Mucosa of gallbladder (tissue), 1 donor: ENCODE measurements at places on chromosomes 6 and 20.
A peak's percentile ranks its signal among the peaks of the same experiment; 100 is the strongest.

DNA sequence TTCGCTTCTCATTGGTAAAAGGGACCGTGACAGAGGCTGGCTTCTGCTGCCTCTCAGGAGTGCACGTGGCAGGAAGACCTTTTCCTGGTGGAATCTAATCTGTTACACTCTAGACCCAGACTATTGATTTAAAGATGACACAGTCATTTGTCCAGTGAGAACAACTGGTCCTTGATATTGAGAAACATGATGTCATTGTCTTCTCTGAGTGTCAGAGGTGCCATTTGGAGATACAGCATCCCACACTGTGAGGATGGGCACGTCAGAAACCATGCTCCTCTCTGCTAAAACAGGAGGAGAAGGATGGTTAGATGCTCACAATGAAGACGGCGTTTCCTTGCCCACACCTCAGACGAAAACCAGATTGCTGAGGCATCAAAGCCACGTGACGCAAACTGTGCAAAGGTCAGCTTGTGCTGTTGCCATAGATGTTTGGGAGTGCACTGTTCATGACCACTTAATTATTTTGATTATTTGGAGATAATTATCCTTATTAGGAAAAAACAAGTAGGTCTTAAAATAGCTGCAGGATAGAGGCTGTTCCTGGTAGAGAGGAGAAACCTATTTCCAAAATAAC, 169.0 kb downstream of the SMOC2 start:
- peak; percentile 29 for DNase-seq

DNA sequence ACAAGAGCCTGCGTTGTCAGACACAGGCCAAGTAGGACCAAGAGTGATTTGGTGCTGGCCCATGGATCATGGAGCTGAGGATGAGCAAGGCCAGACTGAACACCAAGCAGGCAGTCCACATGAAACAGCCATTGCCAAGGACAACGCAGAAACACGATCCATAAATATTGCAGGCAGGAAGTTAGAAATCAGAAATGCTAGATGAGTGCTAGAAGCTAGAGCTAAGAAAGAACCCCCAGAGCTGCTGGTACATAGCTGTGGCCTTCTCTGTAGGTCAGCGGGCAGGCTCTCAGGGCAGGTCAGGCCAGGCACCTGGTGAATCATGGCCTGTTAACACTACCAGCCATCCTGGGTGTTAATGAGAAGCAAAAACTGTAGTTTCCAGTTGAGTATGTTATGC, 119.7 kb downstream of the ALDH8A1 start:
- no peak for DNase-seq

DNA sequence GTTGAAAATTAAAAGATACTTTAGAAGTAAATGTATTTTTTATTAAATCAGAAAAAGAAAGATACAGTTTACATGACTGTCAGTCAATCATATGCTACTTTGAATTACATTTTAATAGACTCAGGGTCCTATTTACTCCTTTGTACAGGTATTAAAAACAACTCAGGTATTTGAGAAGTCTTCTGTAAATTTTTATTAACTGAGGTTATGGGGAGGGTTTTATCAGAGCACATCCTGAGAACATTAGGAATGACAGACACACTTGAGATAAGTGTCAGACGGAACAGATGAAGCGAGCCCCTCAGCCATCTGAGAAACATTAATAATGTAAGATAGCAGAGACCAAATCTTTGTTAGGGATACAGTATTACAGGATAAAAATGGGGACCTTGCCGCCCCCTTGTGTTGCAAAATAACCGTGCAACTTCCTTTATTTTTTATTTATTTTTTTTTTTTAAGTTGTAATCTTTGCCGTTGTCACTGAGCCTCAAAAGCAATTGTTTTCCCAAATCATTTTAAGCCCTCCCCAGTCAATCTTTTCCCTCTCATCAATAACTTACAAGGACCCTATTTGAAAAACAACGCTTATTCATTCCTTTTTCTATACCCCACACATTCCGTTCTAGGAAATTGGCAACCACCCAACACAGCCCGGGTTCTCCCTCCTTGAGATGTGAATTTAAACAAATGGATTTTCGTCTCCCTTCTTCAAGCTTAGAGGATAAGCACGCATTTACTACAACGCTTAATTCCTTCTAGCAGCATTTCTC, 126.7 kb downstream of the BCAS1 start:
- no peak for DNase-seq

DNA sequence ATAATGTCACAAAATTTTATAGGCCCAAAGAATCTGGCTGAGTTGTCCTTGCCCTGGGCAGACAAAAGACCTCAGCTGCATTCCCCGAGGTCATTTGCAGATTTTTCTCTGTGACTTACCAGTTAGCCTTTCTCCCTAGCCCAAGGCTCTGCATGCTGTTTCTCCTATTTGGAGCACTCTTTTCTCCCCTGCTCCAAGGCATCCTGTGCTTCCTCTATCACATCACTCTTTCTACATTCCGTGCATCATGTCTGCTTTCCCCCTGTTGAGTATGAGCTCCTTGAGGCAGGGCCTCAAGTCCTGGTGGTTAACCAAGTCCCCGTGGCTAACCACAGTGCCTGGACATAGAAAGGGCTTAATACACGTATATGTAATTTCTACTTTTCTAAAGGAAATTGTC, 593 bp upstream of the GSTA3 start:
- no peak for DNase-seq

GRCh38 chr6:170405311-170405975, 98.9 kb downstream of the FAM120B start:
- DNase-seq: no peak

GRCh38 chr20:19654921-19655320, 103.1 kb upstream of the RIN2 start:
- DNase-seq: no peak

DNA sequence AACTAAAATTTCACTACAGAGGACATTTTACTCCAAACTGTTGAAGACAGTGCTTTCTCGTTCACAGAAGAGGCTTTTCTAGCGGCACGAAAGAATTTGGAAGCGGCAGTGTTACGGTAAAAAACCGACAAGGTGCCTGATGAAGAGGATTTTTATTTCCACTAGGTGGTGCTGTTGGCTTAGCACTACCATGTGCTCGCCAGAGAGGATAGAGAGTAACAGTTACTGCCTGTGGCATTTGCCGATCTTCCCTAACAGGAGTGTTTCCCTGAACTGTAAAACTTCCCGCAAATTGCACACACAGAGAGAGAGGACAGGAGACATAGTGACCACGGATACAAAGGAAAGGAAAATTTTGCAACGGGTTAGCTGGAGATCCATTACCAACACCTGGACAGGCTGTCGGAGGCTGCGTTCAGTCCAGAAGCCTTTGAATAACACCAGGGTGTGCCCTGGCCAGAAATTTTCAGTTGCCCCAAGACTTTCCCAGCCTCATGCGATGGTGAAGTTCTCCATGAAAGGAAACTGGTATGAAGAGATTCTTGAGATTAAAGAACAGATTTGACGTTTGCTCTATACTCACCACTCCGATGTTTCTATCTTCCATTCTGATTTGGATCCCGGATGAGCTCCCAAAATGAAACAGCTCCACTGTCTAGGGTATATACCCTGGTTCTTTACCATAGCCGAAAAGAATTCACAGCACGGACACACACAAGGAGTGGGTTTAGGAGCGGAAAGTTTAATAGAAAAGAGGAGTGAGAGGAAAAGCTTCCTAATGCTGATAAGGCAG, 48.1 kb downstream of the HLA-DPB1 start:
- DNase-seq: no peak

DNA sequence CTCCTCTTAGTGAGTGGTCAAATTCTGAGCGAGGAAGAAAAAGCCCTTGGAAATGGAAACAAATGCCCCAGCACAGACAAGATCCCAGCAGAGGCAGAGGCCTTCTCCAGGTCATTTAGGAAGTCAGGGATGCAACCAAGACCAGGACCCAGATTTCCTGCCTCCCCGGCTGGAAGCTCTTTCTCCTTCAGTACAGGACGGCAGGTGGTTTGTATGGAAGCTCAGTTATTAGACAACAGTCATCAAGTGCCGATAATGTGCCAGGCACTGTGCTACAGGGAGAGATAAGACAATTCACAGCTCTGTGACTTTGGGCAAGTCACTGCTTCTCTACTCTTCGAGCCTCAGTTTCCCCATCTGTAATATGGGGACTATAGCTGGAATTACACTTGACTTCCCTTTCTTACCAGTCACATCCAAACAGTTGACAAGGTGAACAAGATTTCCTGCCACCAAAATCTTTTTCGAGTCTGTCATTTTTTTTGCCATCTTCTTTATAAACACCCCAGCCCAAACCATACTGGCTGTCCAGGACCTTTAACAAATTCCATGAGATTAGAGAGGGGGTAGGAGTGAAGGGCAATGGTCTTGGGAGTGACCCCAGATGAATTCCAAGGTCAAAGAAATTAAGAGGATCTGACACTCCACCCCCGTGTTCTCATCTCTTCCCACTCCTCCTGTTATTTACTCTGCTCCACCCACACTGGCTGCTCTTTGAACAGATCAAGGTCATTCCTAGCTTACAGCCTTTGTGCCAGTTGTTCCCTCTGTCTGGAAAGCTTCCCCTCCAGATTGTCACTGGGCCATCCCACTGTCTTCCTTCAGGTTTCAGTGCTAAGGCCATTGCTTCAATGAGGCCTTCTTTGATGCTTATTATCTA, 6.0 kb downstream of the MMP9 start:
- DNase-seq: no peak

- no peak for DNase-seq
These were observed 32.1 kb downstream of the SNAI1 start for GRCh38 chr20:50014570-50015562.

DNA sequence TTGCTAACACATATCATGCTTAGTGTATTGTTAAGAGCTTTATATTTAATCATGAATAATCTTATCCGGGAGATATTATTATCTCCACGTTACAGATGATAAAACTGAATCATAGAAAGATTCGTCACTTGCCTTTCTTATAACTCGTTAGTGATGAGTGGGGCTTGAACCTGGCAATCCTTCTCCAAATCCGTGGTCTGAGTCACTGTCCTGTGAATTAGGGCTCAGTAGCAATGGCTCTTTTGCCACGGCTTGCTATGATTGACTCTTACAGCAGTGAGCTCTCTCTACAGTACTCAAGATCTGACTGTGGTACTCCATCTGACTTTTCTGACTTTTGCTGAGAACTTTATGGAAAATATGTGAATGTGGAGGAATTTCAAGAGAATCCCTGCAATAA, 246.9 kb downstream of the PACRG start:
- DNase-seq: no peak

GRCh38 chr6:41331401-41332150, 3.8 kb upstream of the NCR2 start:
- DNase-seq: no peak

- no peak for DNase-seq
These were observed 322.4 kb upstream of the TSHZ2 start for GRCh38 chr20:52649727-52650126.

DNA sequence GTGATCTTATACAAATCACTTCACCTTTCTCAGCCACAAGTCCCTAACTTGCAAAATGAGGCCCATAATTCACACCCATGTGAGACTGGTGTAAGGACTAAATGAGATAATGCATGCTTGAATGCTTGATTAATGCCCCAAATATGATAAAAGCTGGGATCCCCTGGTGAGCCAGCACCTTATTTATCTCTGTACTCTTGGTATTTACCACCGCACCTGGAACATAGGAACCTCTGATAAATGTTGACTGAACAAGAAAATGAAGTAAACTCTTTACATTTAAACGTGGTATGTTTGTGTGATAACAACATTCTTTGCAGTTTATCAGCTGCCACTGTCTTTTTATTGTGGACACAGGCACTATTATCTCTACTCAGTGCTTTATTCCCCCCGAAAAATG, 2.5 kb upstream of the APOBEC2 start:
- DNase-seq: no peak

- no peak for DNase-seq
These were observed 50.4 kb downstream of the MCM8 start for GRCh38 chr20:6000871-6001270.

DNA sequence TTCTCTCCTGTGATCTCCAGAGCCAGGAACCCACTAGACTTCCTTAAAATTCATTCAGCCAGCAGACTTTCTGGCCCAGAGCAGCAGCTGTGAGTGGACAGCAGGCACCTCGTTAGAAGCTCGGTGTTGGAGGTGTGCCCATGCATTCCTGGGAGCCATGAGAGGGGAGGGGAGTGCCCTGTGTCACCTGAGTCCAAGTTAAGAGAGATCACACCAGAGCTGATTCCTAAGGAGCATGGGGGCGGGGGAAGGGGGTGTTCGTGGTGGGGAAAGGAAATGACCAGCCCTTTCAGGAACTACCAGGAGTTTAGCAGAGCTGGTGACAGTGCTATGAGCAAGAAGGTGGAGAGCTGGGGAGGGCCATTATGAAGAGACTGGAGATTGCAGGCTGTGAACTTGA, 46.9 kb downstream of the GFRA4 start:
- DNase-seq: no peak

- DNase-seq: peak; percentile 10
These were observed 1.2 kb downstream of the CST7 start for GRCh38 chr20:24950128-24950835.

DNA sequence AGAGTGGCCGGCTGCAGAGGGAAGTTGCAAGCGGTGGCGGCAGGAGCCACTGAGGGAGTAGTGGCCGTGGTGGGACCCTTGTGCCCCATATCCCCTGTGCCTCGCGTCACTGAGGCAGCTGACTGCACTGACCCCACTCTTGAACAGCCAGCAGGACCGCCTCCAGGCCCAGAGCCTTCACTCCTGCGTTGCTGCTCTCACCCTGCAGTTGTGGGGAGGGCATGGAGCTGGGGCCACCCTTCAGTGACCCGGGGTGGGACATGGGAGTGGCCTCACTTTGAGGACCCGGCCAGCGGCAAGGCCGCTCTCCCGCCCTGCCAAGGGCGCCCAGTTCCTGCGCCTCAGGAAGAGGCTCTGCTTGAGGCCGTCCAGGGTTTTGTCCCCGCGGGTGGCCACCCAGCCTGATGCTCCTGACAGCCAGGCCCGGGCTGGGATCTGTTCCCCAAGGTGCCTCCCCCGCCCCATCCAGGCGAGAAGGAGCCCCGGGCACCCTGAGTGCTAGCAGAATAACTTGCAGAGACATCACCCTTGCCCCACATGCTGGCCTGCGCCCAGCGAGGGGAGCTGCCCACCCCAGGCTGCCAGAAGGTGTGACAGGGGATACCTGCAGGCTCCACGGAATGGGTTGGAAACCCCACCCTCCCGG, 44.4 kb downstream of the HLA-DRA start:
- DNase-seq: no peak

DNA sequence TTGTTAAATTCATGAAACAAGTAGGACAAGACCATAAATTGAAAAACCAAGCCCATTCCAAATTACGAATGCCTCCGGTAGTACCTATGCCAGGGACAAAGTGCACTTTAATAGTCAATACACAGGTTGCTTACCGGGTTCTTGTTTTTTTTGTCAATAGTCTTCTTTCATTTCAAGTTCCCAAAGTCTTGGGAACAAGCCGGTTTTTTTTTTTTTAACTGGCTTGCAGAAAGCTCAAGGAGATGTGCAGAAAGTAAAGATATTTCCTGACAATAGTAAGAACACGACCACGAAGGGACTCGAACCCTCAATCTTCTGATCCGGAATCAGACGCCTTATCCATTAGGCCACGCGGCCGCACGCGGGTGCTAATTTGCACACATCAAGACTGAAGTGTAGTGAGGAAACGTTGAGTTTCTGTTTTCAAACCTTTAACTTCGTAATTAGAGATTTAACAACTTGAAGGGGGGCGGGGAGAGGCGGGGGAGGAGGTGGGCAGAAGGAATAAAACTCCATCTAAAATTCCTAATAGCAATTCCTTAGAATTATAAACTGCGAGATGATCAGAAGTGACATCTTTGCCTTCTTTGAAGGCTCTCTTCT, 181.0 kb downstream of the TRIM27 start:
- no peak for DNase-seq
